ENCODE measurements at places on chromosomes 5 and 9. TPM values are rescaled to one million over a fixed set of nuclear protein-coding genes. Genes with fewer than 3 reads are reported as not detected.

DNM1 gene
- 0.86 TPM for total RNA-seq

GPX8 gene
- not detected for total RNA-seq

SPINK1 gene
- total RNA-seq = not detected

NRG2 gene
- not detected for total RNA-seq

CATSPER3 gene
- total RNA-seq = 0.98 TPM

LRRC19 gene
- total RNA-seq = not detected

LCN9 gene
- total RNA-seq = not detected

PPP2R2B gene
- total RNA-seq = not detected

TUT7 gene
- total RNA-seq = 43.8 TPM

KIF24 gene
- 0.71 TPM for total RNA-seq

BARHL1 gene
- not detected for total RNA-seq

ATP10B gene
- not detected for total RNA-seq

SLC6A19 gene
- total RNA-seq = not detected

PLCXD3 gene
- total RNA-seq = not detected

ZFP2 gene
- 0.44 TPM for total RNA-seq

DIPK1B gene
- total RNA-seq = 1.5 TPM

CDC20B gene
- not detected for total RNA-seq

TNC gene
- total RNA-seq = not detected

CCDC192 gene
- total RNA-seq = not detected

SGCD gene
- not detected for total RNA-seq

PLEKHG4B gene
- not detected for total RNA-seq

FGF10 gene
- total RNA-seq = not detected

PALM2AKAP2 gene
- not detected for total RNA-seq

PIP5KL1 gene
- 1.7 TPM for total RNA-seq

ANKRD18B gene
- total RNA-seq = not detected

PSD2 gene
- not detected for total RNA-seq

TLR4 gene
- 2.2 TPM for total RNA-seq

KCTD16 gene
- not detected for total RNA-seq

SLC6A7 gene
- not detected for total RNA-seq

CEP120 gene
- 39.2 TPM for total RNA-seq

NUTM2F gene
- total RNA-seq = not detected

OBP2B gene
- not detected for total RNA-seq

MSX2 gene
- total RNA-seq = not detected

TAF11L12 gene
- not detected for total RNA-seq

AGTPBP1 gene
- 25.9 TPM for total RNA-seq

FLT4 gene
- total RNA-seq = not detected

FOXD4L3 gene
- not detected for total RNA-seq

All from activated B cell treated with CpG ODN at 0.5 μM for 24 hours (primary cell).